ENCODE measurements at places on chromosomes 1 and 21.

- no peak for DNase-seq
Observed at GRCh38 chr1:195958131-195958530, 650.1 kb downstream of the KCNT2 start.

DNA sequence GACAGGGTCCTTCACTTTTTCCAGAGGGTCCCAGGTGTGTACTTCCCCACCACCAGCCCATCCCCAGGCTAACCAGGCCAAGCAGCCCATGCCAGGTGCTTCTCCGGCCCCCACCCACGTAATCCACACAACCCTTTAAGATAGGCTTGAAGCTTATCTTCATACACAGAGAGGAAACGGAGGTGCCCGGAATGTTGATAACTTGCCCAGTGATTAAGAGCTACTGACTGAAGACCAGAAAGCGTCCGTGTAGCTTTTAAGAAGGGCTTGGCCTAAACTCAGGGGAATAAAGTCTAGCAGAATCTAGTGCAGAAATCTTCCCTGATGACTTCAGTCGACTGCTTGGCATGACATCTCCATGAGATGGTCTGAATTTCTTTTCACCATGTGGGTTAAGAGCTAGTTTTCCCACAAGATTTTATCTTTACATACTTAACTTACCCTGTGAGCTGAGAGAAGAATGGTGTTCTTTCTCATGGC is 138.7 kb downstream of the GALNT2 start:
- DNase-seq = no peak

DNA sequence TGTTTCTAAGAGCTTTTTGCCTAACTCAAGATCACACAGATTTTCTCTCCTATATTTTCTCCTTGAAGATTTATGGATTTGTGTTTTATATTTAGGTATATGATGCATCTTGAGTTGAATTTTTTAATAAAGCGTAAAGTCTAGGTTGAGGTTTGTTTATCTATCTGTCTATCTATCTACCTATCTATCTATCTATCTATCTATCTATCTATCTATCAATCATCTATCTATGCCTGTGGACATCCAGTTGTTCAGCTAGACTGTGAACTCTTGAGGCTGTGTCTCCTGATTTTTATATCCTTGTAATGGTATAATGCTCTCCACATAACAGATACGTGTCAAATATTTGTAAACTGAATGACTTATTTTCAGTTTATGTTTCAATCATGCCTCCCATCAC is 120.1 kb downstream of the DNAH14 start:
- DNase-seq = no peak

DNA sequence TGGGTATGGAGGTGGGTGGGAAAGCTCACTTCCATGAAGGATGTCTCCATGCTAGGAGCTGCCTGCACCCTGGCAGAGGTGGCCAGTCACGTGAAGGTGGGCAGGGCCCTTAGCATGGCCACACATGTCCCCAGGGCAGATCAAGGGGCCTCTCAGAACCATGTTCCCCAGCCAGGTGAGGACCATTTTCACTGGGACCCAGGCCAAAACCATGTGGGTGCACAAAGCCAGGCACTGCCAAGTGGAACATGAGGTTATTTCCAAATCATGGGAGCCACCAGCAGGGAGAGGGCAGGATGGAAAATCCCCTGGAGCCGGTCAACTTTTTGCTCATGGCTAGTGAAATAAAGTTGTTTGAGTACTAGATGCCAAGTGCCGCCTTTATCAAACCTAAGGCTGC is 9.7 kb downstream of the ZNF692 start:
- no peak for DNase-seq

DNA sequence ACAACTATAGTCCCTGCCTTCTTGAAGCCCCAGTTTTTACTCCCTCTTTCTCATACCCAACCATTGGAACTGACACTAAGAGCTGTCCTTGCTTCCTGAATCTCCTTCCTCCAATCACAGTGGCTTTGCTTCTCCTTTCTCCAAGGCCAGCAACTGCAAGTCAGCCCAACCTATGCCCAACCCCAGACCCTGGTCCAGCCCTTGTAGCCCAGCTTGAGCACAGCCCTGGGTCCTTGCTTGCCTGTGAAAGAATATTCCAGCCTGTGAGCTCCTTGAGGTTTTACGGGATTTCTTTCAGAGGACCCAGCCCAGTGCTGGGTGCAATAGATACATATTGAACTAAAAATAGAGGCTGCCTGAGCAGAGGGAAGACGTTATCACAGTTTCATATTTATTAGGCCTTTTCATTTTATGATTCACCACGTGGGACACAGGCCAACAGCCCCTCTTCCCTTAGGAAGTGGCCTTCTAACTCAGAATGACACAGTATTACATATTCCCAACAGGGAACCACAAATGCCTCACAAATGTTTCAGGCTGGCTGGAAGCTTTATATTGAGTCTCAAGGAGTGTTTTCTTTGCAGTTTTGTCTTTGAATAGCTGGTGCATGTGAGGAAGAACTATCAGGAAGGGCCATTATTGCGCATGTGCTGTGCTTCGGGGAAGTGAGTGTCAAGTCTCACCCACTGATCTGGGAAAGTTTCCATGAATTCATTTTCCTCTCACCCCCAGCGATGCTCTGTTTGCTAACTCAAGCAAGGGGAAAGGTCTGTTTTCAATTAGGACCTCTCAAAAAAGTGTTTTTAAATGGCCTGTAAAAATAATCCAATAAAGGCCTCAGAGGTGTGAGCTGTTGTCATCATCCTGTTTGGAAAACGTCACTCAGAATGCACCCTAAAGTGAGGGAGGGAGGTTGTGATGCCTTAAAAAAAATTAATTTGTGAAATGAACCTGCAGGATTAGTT is 92.3 kb upstream of the NFIA start:
- no peak for DNase-seq

DNA sequence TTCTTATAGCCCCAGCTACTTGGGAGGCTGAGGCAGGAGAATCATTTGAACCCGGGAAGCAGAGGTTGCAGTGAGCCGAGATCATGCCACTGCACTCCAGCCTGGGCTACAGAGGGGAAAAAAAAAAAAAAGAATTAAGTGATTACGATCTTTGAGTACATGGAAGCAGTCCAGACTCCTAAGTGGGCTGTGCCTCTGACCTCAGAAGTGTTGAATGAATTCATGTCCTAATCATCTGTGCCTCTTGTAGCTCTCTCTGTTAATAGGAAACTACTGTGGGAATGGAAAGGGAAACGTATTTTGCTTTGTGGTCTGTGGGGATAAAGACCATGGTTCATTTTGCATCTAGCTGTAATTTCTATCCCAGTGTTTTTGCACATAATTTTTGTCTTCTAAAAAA is 8.4 kb upstream of the IVNS1ABP start:
- DNase-seq = no peak

GRCh38 chr1:248758352-248758751 is 2.8 kb upstream of the LYPD8 start:
- DNase-seq = no peak

DNA sequence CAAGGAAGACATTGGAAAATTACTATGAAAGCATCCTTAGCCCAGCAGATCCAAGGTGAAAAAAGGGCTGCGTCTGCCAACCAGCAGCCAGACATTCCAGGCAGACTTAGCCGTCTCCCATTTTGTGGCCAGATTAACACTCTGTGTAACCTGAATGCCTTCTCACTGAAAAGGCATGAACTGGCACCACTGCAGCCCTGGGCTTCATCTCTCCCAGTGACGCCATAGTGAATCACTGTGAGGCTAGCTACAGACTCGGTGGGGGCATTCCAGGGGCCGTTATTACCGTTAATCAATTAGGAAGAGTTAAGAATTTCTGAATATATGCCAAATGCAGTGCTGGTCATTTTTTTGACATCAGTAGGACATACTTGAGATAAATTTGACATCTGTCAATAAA is 627.4 kb downstream of the LMO4 start:
- no peak for DNase-seq

DNA sequence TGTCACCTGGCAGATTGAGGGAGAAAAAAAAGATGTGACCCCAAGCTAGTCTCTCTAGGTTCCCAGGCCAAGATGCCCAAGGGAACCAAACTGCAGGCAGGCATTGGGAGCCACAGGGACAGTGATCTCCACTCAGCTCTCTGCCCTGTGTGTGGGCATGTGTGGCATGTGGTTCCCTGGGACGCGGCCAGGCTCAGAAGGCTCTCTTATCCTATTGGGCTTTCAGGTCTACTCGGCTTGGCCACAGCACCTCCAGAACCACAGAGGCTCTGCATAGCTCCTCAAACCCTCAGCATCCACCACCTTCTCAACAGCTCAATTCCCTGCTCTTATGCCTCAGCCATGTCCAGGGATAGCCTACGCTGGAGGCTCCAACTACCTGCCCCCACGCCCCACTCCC is 22.0 kb downstream of the IQGAP3 start:
- DNase-seq = no peak

DNA sequence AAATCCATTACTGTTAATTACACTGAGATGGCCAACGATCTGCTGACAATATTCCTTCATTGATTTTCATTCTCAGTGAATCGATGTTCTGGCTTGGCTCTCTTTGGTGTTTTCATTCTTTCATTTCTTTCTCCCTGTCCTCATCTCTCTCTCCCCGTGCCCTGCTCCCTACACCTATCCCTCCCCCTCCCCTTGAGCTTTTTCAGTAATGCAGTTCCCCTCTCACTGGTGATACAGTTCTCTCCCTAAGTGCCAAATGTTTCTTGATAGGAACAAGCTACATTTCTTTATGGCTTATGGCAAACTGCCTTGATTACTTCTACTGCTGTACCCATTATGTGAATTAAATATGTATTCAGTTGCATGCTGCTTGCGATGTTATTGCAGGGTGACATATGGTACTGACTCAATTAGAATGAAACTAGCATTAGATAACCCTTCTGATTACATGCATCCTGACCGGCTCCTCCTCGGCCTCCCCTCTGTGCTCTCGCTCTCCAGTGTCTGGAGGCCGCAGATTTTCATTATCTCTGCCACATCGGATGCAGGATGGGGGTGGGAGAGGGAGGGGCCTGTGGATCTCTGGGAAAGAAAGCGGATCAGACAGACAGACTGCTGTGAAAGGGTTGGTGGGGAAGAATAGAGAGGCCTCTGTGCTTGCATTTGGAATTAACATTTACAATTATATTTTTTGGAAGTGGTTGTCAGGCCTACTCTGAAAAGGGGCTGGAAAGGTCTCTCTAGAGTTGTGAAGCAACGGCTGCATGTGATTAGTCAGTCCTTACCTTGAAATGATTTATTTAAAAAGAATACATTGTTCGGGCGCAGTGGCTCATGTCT is 130.9 kb downstream of the PBX1 start:
- no peak for DNase-seq
